Left lobe of liver (tissue), 2 donors: ENCODE measurements at places on chromosomes 3 and 15. TPM values are rescaled to one million over a fixed set of nuclear protein-coding genes. Genes with fewer than 3 reads are reported as not detected.

The SLC25A20 gene
- 84.1 TPM for total RNA-seq

The CILP gene
- 1.3 TPM for total RNA-seq

The WDR49 gene
- total RNA-seq, result not detected

The SHC4 gene
- 0.15 TPM for total RNA-seq

The CCDC54 gene
- total RNA-seq, result not detected

The CYP8B1 gene
- 425 TPM for total RNA-seq

The INAFM2 gene
- 7.7 TPM for total RNA-seq

The GOLGA6A gene
- 1.6 TPM for total RNA-seq

The RBPMS2 gene
- total RNA-seq, result 7.5 TPM

The CACNA2D2 gene
- 0.50 TPM for total RNA-seq

The CCDC39 gene
- total RNA-seq, result not detected

The SKOR1 gene
- 0.13 TPM for total RNA-seq

The RTP3 gene
- 28.6 TPM for total RNA-seq

The APEH gene
- total RNA-seq, result 74.4 TPM

The CDHR4 gene
- not detected for total RNA-seq

The DYNC1LI1 gene
- 10.4 TPM for total RNA-seq

The CDV3 gene
- 60.3 TPM for total RNA-seq

The CCR1 gene
- total RNA-seq, result 2.3 TPM

The SNRK gene
- total RNA-seq, result 12.4 TPM

The RAD18 gene
- total RNA-seq, result 3.8 TPM

The BCHE gene
- 38.3 TPM for total RNA-seq

The GOLGA6B gene
- 1.4 TPM for total RNA-seq

The RRP9 gene
- 7.6 TPM for total RNA-seq

The LRRC49 gene
- total RNA-seq, result 0.25 TPM

The KNSTRN gene
- 9.2 TPM for total RNA-seq

The SERPINI2 gene
- 0.15 TPM for total RNA-seq

The EFCC1 gene
- total RNA-seq, result 0.53 TPM

The CPA3 gene
- 0.25 TPM for total RNA-seq

The DUOX2 gene
- 0.10 TPM for total RNA-seq

The SEMA5B gene
- 1.0 TPM for total RNA-seq

The EBLN2 gene
- 2.0 TPM for total RNA-seq

The ZNF80 gene
- not detected for total RNA-seq
